ENCODE measurements at places on chromosomes 2 and 18. TPM values are rescaled to one million over a fixed set of nuclear protein-coding genes. Genes with fewer than 3 reads are reported as not detected.

Gene KIF5C
- total RNA-seq, result 4.7 TPM

Gene GALNT5
- not detected for total RNA-seq

Gene ADRA2B
- total RNA-seq, result not detected

Gene NEU2
- 0.24 TPM for total RNA-seq

Gene GAL3ST2
- total RNA-seq, result not detected

Gene COQ10B
- 22.3 TPM for total RNA-seq

Gene PREB
- total RNA-seq, result 75.8 TPM

Gene LOXHD1
- total RNA-seq, result not detected

Gene UGT1A10
- not detected for total RNA-seq

Gene IMMT
- total RNA-seq, result 94.1 TPM

Gene CHST9
- not detected for total RNA-seq

Gene TTR
- total RNA-seq, result not detected

Measured in HT1080 (cell line).